Activated naive CD4-positive, alpha-beta T cell treated with Interleukin-2 at 50 U/mL for 16 hours (primary cell): ENCODE measurements at places on chromosomes 7 and 10.

GRCh38 chr10:52801947-52802346 is 29.4 kb upstream of the MBL2 start:
- no peak for DNase-seq

- DNase-seq: no peak
These were observed 9.6 kb downstream of the PDZD8 start for GRCh38 chr10:117365612-117366011.

GRCh38 chr7:42574685-42575084 is 337.2 kb downstream of the C7orf25 start:
- DNase-seq: no peak

- no peak for DNase-seq
These were observed 137.2 kb downstream of the GRID1 start for GRCh38 chr10:86229376-86229775.

- DNase-seq: no peak
These were observed 163.4 kb upstream of the MKLN1 start for GRCh38 chr7:131164025-131164925.

GRCh38 chr7:14859267-14859666 is 43.3 kb downstream of the DGKB start:
- DNase-seq: no peak

GRCh38 chr10:25888627-25889026 is 45.4 kb upstream of the MYO3A start:
- DNase-seq: no peak

- DNase-seq: no peak
These were observed 71.1 kb upstream of the EMX2 start for GRCh38 chr10:117471344-117471874.

DNA sequence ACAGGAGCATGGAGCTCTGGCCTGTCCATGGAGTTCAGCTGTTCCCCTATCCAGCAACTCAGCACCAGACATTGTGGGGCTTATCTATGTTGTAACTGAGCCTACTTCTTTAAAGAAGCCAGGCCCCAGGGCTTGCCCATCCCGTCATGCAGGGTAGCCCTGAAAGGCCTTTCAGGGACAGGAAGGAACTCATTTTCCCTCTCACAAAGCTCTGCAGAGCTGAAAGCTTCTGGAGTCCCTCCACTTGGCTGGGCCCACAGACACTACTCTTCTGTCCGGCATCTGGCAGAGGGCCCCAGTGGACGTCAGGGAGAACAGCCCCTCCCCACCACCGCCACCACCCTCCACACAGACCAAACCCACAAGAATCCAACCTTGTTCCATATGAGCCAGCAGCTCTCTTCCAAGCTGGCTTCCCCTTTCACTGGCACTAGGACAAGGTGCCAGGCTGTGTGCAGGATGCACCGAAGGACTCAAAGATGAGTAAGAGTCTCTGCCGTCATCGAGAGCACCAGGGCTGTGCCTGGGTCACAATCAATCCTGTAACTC is 33.1 kb downstream of the DENND2A start:
- DNase-seq: no peak

DNA sequence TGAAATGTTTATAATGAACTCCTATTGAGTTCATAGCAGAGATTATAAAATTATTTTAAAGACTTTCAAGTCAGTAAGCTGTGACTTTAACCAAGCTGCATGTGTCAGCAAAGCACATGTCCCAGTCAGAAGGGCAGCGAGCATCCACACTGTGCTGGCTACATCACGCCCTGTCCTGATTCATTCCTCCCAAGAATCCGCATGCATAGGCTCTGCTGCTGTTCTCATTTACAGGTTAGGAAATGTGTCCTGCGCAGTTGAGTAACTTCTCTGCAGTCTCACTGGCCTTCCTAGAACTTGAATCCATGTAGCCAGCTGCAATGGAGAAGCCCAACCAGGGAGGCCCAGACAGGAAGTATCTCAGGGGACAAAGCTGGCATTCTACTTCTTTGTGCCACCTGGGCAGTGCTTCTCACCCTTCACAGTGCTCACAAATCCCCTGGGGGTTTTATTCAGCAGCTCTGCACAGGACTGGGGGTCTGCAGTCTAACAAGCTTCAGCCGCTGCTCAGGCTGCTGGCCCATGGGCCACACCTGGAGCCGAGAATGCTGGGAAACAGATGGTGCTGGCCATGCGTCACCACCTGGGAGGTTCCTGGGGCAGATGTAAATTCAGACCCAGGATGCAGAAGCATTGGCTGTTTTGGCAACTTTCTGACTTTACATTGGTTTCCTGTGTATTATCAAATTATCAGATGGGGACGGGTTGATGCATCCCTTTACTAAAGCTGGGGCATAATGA is 192.8 kb upstream of the GDF10 start:
- no peak for DNase-seq
